ENCODE measurements at places on chromosomes 3 and 15. TPM values are rescaled to one million over a fixed set of nuclear protein-coding genes. Genes with fewer than 3 reads are reported as not detected.

Gene DZIP1L
- polyA plus RNA-seq = 6.4 TPM

Gene SERPINI2
- not detected for polyA plus RNA-seq

Gene SNURF
- polyA plus RNA-seq = 17.8 TPM

GRCh38 chr15:52360229-52361203 is 64.9 kb upstream of the MYO5C start:
- H3K36me3 ChIP-seq = peaks cover 29% of the 10 kb centered on the region
- no peaks in the 10 kb centered on the region for H3K27me3 ChIP-seq
- no peaks in the 10 kb centered on the region for H3K4me1 ChIP-seq
- no peak overlapping the region for H3K4me3 ChIP-seq
- no peak for DNase-seq
- H3K27ac ChIP-seq = no peak overlapping the region

DNA sequence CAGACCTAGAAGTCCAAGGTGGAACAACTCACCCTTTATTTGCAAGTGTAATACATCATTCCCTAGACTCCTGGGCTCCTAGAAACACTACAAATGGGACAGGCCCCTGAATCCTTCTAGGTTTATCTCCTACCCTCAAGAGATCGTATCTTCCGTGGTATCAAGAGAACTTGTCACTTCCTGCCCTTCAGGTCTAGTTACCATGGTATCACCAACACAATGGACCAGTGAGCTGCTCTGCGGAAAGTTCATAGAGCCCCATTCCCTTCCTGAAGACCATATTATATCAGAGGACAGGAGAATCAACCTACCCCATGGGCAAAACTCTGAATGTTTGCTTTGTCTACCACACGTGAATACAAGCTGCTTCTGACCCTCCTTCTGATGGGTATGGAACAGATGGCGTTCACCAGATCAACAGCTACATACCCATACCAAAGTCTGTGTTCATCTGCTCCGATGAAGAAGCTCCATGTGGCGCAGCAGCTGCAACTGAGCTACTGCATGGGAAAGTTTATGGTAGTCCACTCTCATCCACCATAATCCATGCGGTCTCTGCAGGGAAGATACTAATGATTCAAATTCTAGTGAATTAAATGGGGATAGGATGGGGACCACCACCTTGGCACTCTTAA is 84.6 kb upstream of the KLF13 start:
- H3K27ac ChIP-seq = no peak overlapping the region
- DNase-seq = no peak
- H3K4me3 ChIP-seq = no peak overlapping the region
- H3K4me1 ChIP-seq = peaks cover 5% of the 10 kb centered on the region

Data from SK-N-SH (cell line).